ENCODE measurements at places on chromosomes 1 and 21.

DNA sequence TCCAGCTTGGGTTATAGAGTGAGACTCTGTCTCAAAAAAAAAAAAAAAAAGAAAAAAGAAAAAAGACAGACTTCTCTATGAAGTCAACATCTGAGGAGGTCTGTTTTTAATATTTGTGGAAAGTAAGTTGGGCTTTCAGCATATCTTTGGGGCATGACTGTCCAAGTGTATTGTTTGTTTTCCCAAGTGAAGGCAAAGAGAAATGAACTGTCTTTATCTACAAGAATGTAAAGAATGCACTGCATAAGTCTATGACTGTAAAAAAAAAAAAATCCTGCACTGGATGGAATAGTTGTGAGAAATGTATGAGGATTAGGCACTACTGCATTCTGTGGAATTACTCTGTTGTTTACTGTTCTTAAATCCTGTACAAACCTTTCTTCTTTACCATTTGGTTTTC is 45.6 kb upstream of the TMEM61 start:
- DNase-seq: no peak

DNA sequence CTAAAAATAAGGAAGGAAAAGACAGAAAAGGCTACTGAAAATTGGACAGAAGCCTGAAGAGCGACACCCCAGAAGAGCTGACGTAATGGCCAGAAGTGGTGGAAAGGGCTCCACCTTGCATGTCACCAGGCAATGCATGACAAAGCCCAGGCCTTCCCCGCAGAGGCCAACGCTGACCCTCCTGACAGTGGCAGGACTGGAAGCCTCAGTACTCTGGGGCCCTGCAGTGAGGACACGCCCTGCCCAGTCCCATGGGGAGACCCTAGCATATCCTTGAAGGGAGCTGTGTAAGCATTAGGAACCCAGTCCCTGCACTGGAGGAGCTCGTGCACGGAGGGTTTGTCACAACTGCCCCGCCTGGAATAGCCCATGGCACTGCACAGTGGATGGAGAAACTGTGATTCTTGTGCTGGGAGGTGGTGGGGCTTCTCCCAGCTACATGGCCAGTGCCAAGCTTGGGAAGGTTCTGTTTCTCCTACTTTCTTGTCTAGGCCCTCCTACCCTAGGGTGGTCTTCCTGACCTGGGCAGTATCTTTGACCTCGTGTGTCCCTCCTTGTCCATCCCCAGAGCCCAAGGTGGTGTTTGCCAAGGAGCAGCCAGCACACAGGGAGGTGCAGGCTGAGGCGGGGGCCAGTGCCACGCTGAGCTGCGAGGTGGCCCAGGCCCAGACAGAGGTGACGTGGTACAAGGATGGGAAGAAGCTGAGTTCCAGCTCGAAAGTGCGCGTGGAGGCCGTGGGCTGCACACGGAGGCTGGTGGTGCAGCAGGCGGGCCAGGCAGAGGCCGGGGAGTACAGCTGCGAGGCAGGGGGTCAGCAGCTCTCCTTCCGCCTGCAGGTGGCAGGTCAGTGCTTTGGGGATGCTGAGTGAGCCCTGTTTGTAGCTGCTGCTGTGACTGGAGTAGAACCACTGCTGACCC is 60.4 kb downstream of the OBSCN start:
- DNase-seq: no peak

GRCh38 chr1:100616121-100616621 is 78.2 kb downstream of the GPR88 start:
- DNase-seq: no peak

DNA sequence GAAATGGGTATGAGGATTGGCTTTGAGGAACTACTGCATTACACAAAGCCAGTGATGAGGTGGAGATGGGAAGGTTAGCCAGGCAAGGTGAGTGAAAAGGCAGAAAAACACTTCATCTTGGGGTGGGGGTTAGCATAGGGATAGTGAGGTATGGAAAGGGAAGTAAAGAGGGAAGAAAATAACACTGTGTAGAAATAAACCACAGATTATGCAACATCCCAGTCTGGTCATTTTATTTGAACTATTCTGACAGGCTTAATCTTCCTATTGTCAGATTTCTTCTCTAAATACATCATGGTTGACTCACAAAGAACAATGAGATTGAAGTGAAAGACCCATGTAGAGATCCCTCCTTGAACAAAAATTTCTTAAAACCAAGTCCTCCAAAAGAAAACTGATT is 640.2 kb downstream of the PTPRC start:
- DNase-seq: no peak

- DNase-seq: no peak
Measured at GRCh38 chr1:233707153-233707879, 93.4 kb downstream of the KCNK1 start.

- no peak for DNase-seq
Measured at GRCh38 chr1:246580497-246581370, 14.5 kb downstream of the CNST start.

DNA sequence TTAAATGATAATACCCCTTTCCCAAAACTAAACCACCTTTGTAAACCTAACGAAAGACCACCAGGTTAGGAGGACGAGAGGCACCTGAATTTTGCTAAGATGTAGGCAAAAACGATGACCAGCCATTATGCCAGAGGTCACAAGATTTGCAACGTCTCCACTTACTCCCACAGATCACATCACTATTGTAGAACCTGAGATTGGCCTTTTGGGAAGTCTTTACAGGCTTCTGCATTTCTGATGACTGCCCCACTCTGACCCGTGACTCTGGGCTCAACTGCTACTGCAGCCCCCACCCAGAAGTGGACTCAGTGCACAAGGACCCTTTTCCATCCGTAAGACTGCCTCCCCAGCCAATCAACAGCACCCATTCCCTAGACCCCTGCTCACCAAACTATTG is 36.4 kb upstream of the COL6A2 start:
- no peak for DNase-seq

DNA sequence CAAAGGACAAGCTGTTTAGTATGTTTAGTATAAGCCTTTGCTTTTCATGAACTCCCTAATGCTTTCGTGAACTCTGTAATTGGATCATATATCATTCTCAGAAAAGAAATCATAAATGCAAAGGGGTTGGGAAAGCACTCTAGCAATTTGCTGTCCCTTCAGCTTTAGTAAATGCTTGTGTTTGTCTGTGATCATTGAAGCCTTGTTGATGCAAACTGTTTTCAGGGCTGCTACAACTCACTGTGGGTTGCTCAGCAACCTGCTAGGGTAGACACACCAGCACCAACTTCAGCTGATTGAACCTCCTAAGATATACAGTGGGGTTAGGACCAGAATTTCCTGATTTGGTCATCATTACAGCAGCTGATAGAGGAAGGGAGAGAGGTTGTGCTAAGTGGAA is 95.0 kb downstream of the SGIP1 start:
- DNase-seq: no peak

GRCh38 chr21:45892156-45892915 is 89.2 kb upstream of the COL6A1 start:
- no peak for DNase-seq

- DNase-seq: no peak
Measured at GRCh38 chr1:119226913-119227312, 86.5 kb upstream of the WARS2 start.

DNA sequence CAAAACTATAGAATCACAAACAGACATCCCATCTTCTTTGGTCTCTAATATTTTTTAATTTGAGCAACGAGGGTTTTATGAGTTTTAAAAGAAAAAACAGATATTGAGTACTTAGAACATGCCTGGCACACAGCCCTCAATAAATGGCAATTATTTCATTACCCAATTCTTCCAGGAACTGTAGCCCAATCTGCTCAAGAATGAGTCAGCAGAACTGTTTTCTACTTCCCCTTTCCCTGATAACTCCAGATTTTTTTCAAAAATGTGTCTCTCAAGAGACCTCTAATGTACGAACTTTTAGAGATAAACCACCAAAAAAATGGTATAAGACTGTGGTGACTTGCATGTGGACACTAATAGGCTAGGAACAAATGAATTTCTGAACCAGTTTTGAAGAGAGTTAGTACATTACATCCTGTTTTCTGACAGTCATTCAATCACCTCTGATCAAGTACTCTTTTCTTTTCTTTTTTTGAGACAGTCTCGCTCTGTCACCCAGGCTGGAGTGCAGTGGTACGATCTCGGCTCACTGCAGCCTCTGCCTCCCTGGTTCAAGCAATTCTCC is 11.5 kb downstream of the ABL2 start:
- no peak for DNase-seq

GRCh38 chr1:27650171-27650538 is 15.2 kb upstream of the FGR start:
- DNase-seq: no peak

GRCh38 chr1:231806623-231807495 is 180.3 kb downstream of the DISC1 start:
- DNase-seq: peak; percentile 12

DNA sequence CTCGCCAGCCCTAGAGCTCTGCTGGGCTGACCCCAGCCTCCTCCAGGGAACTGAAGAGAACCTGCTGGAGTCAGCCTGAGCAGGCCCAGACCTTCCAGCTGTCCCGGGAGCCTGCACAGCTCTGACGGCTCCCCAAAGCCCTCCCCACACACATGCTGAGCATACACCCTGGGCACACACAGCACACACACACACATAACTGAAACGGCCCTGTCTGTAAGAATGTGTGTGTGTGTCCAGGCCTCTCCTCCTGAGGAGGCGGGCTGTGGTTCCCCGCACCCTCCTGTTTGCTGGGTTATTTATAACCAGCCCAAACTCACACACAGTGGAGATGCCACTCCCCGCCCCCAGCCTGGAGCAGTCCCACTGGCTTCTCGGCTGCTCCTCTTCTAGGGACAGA is 20.2 kb downstream of the SDC3 start:
- no peak for DNase-seq

GRCh38 chr1:172976222-172977041 is 74.3 kb downstream of the TNFSF18 start:
- no peak for DNase-seq

DNA sequence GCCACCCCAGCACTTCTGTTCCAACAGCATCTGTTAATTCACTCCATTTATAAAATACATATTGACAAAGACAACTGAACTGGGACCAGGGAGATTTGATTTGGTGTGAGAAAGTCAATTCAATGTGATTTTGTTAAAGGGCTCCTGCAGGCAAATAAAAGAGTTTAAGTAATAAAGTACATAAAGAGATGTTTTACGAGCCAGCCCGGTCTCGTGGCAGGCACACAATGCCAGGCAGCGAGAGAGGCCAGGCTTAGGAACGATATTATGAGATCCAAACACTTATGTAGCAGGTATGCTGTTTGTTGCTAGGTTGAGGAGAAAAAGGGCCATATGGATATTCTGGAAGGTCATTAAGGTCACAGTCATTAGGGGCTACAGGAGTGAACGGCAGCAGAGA is 227.1 kb downstream of the KCTD3 start:
- no peak for DNase-seq

DNA sequence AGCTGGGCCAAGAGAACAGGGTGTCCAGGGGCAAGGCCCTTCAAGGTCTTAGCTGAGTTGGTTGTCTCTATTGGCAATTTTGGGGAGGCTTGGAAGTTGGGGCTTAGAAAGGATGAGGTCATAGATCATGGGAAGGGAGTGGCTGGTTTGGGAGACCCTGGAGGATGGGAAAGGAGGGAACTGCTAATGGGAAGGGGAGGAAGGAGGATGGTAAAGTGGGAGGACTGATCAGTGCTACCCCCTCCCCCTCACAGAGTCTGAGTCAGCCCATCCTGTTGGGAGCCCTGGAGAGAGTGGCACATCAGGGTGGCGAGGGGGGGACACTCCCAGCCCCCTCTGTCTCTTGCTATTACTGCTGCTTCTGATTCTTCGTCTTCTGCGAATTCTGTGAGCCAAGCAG is 5.1 kb downstream of the EFNA4 start:
- DNase-seq: no peak

DNA sequence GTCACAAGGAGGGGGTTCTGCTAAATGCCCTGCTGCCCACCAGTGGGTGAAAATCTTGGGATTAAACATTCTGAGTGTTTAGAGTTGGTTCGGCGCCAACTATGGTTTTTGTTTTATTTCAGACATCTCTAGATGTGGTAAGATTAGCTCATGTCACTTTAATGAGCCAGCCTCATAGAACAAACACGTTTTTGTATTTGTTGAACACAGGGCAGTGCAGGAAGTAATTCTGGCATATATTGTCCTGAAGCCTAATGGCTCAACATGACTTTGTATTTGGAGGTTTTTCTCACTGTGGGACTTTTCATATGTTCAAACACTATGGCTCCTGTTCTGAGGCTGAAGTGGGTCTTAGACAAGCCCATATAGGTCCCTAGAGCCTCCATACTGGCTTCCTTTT is 107.8 kb downstream of the NGF start:
- DNase-seq: no peak

- DNase-seq: no peak
Measured at GRCh38 chr1:153936011-153936802, 10.3 kb downstream of the DENND4B start.

GRCh38 chr1:68377098-68377497 is 72.7 kb downstream of the RPE65 start:
- no peak for DNase-seq

DNA sequence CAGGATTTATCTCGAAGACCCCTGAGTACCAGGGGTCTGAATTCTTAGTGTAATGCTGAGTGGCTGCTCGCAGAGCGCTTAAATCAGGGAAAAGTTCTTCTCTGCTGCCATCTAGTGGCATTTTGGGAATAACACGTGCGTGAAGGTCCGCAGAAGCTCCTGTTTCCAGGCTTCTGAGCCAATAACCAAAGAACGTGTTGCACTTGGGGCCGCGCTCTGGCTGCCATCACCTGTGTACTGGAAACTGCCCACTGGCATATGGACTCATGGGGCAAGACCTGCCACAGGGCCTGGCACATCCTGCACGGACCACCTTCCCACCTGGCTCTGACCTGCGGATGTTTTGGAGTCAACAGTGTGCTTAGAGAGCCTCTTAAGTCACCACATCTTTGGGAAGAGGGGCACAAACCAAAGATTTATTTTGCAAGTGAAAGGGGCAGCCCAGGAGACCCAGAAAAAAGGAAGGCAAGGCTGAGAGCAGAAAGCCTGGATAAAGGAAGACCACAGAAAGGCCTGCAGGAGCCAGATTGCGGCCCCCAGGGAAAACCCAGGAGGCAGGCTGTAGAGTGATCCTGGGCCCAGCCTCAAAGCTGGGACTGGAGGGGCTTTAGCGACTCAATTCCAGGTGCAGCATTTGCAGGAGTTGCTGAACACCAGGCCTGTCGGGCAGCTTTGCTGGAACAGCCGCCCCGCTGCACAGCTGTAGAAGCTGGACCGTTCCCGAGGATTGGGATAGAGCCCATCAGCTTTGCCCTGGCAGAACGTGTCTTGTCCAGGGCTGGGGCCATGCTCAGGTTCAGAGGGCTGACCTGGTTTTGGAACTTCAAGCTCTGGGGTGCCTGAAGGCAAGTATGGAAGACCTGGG is 13.0 kb downstream of the CHIT1 start:
- peak; percentile 39 for DNase-seq

DNA sequence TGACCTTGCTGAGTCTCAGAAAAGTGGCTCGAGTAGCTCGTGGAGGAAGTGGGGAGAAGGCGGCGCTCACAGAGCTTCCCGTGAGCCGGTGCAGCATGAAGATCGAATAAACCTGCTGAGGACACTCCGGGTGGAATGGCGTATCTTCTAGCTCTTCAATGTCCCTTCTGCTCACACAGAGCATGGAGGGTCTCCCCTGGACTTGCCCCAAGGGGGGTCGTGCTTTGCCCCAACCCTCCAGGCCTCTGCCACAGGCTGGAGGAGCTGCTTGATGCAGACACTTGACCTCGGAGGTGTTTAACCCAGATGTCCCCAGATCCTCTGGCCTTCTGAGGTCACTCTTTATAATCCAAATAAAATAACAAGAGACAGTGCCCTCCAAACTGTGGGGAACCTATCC is 2.2 kb upstream of the KRTAP10-12 start:
- DNase-seq: no peak

Measured in T-helper 2 cell treated with Interferon-gamma antibody and Interleukin-4, amounts not matched to agents 5 μg/mL and 100 μg/mL, for 36 hours (primary cell).